ENCODE measurements at places on chromosomes 5 and 9.

GRCh38 chr9:129697656-129698253 is 32.3 kb downstream of the PRRX2 start:
- no peak for DNase-seq

GRCh38 chr5:148833925-148834324 is 7.5 kb downstream of the ADRB2 start:
- no peak for DNase-seq

DNA sequence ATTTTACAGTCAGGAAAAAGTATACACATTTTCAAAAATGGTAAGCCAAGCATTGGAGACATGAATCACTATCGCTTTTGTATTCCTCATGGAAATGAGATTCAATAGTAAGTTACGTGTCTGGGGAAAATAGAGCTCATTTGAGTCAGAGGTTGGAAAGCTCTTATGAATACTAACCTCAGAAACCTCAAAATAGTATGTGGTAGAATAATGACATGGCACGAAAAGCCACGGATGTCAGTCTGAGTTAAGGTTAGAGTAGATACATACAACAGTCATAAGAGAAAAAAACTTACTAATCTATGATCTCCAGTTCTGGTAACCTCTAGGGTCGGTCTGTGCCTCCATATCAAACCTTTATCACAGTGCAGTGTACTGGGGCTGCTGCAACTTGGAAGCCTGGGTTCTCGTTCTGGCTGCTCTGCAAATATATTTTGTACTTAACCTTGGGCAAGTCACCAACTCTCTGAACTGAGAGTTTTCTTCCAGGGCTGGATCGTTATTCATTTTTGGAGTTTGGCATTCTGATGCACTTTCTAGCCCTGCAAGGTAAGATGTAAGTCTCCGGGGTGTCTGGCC is 31.8 kb downstream of the MAP1B start:
- no peak for DNase-seq

DNA sequence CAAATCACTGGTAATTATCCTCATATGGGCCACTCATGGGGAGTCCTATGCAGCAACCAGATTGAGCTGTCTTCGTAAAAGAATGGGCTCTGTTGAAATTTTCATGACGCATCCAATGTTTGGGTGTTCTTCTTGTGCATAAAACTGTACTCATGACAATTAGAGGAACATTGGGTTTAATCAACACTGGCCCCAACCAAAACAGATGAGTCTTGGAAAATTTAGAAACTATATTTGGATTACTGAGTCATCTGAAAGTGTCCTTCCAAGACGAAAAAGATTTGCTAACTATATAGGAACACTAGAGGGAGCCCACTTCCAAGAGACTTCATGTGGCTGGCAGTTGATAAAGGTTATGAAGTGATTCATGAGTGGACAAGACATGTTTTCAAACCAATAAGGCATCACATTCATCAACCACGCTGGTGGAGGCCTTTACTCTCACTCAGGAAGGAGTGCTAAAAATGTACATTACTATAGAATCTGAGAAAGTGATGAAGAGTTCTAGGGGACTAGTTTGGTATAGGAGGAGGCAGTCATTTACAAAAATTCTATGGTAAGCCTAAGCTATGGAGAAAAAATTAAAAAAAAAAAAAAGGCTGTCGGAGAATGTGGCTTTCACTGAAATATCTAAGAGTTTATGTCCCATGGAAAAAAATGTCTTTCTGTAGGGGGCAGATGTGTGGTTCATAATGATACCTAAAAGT is 313.5 kb downstream of the PRDM9 start:
- no peak for DNase-seq

- DNase-seq, result no peak
Observed at GRCh38 chr9:33468215-33468730, 5.5 kb downstream of the NOL6 start.

DNA sequence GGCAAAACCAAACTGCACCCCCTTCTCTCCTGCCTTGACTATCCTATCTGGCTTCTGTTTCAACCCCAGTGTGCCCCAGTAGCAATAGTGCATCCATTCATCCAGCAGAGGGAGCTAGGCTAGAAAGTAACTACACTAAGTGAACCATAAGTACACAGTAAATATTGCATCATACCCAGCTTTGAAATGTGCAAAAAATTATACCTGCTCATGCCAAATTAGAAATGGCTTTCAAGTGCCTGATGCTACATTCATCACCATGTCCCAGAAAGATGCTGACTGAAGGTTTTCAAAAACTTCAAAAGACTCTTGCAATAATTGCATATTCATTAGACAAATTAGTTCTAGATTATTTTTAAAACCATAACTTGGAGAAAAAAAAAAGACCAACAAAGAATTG is 153.5 kb downstream of the PRELID2 start:
- peak; percentile 22 for DNase-seq

- no peak for DNase-seq
Observed at GRCh38 chr9:108636013-108636412, 219.8 kb downstream of the ACTL7B start.

GRCh38 chr5:69213513-69214215 is 21.0 kb upstream of the CDK7 start:
- DNase-seq, result no peak

GRCh38 chr9:70563431-70564204 is 149.2 kb upstream of the KLF9 start:
- peak; percentile 71 for DNase-seq

DNA sequence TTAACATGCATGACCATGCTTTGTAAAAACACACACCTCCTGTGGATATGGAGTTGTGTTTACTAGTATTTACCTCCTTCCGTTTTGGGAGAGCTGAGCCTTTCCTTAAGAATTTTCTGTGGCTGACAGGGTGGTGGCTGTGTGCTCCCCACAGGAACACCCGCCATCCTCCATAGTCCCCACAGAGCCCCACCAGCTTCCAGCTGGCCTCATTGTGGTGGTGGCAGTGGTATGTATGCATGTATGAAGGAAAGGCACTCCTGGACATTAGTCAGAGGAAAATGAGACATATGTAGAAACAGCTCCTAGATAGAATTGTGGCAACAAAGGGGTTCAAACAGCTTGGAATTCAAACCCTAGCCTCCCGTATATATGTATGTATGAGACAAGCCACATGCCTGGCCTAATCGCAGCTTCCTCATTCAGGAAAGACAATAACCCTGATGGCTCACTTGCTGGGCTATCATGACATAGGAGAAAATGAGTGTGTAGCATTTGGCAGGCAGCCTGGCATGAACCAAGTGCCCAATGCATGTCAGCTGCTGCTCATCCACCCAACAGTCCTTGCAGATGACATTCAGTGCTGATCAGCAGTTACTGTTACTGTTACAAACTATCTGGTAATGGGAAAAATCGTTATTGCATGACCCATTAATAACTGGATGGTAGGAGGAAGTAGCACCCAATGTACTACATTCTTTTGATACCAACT is 459.7 kb downstream of the EBF1 start:
- DNase-seq, result no peak

DNA sequence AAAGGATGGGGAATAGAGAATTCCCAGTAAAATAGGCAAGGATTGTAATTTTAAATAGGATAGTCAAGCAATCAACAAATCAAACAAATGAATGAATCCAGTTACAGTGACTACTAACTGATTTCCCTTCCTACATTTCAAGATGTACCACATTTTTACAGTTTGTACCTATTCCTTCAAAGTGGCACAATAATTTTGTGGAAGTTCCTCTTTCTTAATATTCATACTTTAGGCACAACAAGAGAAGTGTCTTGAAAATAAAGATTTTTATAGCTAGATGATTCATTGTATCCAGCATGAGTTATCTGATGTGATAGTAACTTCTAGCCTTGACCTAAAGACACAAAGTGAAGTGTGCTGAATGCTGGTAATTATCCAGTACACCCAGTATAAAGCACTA is 122.2 kb upstream of the ACOT12 start:
- no peak for DNase-seq

DNA sequence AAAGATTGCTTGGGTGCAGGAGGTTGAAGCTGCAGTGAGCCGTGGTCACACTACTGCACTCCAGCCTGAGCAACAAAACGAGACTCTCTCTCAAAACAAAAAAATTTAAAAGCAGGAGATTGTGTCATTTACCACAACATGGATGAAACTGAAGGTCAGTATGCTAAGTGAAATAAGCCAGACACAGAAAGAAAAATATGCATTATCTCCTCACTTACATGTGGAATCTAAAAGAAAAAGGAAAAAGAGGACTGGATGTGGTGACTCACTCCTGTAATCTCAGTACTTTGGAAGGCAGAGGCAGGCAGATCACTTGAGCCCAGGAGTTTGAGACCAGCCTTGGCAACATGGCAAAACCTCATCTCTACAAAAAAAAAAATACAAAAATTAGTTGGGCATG is 146.8 kb upstream of the DAPK1 start:
- no peak for DNase-seq

Measured in GM18507 (cell line).